ENCODE measurements at places on chromosomes 1 and 21.

DNA sequence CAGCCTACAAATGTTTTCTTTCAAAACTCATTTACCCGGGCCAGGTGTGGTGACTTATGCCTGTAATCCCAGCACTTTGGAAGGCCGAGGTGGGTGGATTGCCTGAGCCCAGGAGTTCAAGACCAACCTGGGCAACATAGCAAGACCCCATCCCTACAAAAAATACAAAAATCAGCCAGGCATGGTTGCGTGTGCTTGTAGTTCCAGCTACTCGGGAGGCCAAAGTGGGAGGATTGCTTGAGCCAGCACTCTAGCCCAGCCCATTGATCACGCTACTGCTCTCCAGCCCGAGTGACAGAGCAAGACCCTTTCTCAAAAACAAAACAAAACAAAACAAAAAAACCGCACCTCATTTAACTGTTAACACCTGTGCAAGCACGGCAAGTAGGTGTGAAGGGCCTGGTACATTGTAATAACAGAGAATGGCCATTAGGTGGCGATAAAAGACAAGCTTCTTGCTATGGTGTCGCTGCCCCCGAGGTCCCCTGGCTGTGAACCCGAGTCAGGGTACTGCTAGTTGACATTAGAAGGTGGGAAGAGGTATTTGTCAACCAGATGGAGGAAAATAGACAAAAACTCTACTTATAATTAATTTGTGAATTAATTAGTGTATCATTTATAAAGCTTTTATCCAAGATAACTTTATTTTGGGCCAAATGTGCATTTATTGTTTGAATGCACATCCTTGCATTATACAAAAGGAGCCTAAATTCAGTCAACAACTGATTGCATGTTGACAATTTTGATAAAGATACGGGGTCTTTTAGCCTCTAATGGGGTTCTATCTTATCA, 66.5 kb downstream of the SH3BGR start:
- peak; percentile 6 for DNase-seq

DNA sequence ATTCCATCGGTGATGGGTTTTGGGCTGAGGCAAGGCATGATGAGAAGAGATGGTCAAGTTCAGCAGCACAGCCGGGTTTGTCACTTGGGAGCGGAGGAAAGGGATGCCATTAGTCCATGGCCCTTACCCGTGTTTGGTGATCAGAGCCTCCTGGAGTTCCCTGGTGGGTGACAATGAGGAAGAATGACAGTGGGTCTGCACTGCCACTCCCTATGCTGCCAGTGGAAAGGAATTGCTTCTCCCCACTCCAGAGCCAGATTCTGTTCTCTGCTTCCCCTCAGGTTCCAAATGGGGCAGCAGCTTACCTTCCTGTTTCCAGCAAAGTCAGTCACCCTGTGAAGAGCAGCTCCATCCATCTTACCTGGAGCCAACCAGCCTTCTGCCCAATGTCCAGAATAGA, 393.1 kb downstream of the PTPRU start:
- DNase-seq: no peak

GRCh38 chr1:121519042-121519755, 334.4 kb downstream of the SRGAP2C start:
- no peak for DNase-seq

DNA sequence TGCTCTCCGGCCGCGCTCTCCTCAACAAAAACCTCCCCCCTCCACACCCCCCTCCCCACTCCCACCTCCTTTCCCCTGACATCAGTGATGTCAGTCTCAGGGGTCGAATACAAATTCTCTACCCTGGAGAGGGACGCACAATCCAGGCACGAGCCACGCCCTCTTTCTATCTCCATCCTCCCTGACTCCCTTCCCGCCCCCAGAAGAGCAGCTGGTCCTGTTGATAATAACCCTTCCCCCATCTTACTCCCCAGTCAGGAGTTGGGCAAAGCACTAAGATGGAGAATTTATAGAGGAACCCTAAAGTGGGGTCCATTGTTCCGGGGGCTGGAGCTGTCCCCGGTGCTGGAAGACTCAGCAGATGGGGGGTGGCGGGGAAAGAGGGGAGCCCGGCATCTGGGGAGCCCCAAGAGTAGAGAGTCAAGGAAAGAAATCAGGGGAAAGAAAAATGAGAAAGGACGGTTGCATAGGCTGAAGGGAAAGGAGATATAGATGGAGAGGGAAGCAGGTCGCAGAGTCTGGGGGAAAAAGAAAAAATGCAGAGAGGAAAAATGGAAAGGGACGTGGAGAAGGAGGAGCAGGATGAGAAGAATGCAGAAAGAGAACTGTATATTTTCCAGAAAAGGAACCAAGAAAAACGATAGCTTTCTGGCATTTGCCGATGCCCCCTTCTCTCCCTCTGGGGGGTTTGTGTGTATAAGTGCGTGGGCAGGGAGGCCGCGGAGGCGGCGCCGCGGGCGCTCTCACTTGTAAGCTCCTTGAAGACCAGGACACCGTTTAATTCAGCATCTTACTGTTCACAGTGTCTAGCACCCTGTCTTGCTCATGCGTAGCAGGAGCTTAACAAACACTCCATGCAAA, at the start of gene CELF3:
CELF3 (minus strand) TSS at position 33 of the 861 bp plus-strand sequence. CDS start 783 bp downstream, outside the sequence.
- DNase-seq: no peak

DNA sequence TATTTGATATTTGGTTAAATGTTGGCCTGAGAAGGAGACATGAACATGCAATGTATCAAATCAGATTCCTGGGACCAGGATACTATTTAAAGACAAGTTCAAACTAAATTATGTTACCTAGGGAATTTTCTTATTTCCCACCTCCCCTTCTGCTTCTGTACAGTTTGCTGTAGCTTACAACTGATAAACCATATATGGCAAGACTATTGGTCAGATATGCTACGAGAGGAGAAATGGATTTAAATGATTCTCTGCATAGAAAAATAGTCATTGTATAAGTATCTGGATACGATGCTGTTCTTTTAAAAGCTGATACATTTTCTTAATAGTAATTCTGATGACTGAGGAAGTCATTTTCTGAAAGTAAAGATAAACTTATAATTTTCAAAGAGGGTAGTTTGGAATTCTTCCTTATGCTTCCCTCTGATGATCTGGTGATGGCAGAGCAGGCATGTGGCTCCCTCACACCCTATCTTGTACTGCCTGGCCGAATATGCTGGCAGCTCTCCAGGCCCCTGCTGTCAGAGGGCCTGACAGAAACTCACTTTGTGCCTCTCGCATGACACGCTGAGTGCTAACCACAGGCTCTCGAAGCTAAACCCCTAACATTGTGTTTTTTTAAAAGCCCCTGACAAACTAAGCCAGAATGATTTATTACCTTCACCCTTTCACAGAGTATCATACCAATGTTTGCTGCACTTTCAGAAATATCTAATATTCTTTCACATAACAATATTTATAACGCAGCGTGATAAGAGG, 19.4 kb downstream of the RRP15 start:
- DNase-seq: no peak

DNA sequence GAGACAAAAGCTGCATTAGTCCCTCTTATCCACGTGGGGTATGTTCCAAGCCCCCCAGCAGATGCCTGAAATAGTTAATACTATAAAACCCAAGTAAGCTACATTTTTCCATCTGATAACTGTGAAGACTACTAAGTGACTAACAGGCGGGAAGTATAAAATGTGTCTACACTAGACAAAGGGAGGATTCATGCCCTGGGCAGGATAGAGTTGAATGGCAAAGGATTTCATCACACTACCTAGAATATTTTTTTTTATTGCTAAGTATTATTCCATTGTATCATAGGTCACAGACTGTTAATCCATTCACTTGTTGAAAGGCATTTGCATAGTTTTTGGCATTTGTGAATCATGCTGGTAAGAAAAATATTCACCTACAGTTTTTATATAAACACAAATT, 26.4 kb upstream of the CFHR4 start:
- no peak for DNase-seq

DNA sequence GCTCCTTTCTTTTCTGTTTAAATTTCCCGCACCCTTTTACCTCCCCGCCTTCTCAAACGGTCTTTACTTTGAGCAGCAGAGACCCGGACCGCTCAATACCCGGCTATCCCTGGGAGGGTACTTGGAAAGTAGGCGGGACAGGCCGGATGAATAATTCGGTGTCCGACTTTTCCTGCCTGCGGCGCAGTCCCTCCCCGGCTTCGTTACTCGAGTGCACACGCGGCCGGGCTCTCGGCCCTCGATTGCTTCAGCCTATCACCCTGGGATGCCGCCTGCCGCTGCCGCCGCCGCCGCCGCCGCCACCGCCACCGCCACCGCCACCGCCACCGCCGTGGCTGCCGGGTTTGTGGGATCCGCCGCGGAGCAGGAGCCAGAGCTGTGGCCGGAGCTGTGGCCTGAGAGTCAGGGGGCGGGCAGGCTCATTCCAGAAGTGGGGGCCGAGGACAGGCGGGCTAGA, 382 bp upstream of the RASAL2 start:
- DNase-seq: peak; percentile 83

DNA sequence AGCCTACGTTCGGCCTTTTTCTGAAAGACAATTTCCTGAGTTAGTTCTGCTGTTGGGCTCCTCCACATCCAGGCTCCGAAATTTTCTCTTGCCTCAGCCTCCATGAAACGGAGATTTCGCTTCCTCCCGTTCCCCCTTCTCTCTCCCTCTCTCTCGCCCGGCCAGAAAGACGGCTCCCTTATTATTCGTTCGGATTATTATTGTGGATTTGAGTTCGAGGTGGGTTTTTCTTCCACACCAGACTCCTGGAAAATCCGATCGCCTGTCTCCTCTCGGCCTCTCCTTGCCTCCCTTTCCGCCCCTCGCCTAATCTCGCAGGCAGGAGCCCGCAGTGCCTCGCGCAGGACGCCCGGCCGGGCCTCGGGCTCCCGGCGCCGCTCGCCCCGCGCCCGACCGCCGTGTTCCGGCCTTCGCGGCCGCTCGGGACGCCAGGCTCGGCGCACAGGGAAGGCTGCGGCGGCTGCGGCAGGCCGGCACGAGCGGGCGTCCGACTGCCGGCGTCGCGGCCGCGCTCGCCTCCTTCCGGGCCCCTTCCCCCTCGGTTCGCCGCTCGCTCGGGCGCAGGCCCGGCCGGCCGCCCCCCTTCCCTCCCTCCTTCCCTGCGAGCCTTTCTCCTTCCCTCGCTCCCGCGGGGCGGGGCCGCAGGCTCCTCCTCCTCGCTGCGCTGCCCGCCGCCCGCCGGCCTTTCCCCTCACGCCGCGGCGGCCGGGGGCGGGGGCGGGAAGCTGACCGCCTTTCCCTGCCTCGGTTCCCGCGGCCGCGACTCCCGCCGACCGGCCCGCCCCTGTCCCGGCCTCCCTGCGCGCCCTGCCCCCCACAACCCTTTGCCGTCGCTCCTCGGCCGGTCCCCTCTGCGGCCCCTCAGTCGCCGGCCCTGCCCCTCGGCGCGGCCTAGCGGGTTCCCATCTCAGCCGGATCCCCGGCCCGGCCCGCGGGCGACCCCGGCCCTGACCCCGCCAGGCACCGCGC, at the start of gene ARHGEF11:
ARHGEF11 (minus strand) TSS at position 493 of the 969 bp plus-strand sequence. CDS start 1,412 bp downstream, outside the sequence.
- DNase-seq: peak; percentile 38

DNA sequence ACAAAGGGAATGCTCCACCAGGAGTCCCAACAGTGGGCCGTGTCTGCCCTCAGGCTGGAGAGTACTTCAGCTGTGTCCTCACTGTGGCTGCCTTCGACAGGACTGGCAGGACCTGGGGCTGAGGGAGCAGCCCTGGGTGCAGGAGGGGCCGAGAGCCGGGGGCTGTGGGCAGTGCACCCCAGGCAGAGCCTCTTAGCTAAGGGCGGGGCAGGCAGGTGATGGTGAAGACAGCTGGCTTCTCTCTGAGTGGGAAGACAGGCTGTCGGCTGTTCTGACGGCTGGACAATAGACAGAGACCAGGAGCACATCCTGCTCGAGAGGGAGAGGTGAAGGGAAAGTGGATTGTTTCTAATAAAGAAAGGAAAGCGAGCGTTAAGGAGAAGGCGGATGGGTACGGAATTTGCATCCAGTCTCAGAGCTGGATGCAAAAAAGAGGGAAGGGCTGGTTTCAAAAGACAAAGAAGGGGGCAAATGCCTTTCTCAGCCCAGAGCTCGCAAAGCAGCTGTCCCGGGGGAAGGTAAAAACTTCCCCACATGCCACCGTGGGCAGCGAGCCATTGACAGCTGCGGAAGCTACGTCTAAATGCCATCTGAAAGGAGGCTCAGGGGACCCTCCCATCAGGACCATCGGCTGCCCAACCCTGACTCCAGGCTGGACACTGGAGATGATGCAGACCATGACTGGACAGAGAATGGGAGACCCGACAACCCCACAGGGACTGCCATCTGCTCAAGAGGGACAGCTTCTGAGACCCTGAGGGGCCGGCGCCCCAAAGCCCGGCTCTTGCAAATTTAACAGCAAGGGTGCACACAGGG, 92.0 kb downstream of the STUM start:
- no peak for DNase-seq

- no peak for DNase-seq
Measured at GRCh38 chr1:7487766-7488474, 283.2 kb upstream of the VAMP3 start.

DNA sequence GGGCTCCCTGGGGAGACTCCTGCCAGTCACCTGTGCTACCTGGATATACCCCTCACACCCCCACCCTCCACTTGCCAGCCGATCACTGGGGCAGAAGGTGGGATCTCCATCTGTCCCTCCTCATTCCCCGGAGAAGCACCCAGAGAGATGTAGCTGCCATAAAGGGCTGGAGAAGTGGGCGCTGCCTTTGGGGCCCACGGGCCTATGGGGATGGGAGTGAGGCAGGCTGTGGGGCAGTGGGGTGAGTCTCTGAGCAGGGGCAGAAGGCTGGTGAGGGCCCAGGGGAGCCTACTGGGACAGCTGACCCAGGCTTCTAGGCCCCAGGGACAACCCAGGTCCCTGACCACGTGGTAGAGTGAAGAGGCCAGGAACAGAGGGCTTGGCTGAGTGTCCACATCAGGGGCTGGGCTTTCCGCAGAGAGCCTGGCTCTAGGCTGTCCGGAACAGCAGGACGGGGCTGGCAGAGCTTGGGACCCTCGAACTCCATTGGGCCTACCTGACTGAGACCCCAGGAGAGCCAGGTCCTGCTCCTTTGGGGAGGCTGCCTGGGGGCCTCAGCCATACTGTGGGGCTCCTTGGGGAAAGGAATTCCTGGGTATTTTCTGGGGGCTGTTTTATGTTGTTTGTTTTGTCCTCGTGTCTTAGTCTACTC, 205.9 kb upstream of the VAMP3 start:
- no peak for DNase-seq

- DNase-seq: no peak
Measured at GRCh38 chr1:27192039-27192529, 37.2 kb upstream of the SLC9A1 start.

DNA sequence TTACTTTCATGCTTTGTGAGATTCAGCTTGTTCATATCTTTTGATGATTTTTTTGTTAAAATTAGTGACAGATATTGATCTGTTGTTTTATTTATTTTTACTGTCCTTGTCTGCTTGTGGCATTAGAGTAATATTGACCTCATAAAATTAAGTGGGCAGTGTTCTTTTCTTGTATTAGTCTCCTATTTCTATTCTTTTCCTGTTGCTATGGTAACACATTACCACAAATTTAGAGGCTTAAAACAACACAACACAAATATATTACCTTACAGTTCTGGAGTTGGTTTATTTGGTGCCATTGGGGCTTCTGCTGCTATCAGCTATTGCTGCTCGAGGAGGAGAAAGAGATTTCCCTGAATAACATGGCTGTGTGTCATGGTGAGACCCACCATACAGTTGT, 135.7 kb downstream of the C1orf94 start:
- no peak for DNase-seq

All from non-pigmented ciliary epithelial cell (primary cell).